Retina (tissue), 1 donor: ENCODE measurements at places on chromosomes 1 and 21.
A peak's percentile ranks its signal among the peaks of the same experiment; 100 is the strongest.

DNA sequence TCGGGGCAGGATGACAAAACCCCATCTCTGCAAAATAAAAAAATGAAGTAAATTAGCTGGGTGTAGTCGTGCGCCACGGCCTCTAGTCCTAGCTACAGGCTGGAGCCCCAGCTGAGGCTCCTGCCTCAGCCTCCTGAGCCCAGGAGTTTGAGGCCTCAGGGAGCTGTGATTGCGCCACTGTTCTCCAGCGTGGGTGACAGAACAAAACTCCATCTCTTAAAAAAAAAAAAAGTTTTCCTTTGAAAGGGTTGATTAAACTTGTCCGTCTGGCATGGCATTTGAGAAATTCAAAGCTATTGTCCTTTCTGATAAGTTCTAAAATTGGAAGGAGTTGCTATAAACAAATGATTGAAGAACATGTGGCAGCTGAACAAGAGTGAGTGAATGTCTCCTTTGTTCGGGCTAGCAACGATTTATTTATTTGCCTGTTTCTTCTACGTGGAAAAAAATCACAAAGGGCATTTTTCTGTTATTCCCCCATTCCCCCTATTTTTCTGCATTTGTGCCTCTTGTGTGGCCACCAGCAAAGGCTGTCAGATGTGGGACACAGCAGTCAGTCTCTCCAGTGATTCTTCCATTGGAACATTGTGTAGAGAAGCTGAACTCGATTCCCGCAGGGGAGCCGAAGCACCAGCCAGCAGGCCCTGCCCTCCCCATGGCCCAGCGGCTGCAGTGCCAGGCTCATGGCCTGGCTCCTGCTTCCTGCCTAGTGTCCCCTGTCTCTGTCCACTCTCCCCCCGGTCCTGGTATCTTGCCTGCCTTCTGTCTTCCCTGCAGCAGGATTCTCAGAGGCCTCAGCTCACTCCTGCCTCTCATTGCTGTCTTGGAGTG lies 21.5 kb upstream of the PWP2 start:
- DNase-seq, result no peak

GRCh38 chr1:24921938-24922662 lies 8.0 kb downstream of the RUNX3 start:
- no peak for DNase-seq

DNA sequence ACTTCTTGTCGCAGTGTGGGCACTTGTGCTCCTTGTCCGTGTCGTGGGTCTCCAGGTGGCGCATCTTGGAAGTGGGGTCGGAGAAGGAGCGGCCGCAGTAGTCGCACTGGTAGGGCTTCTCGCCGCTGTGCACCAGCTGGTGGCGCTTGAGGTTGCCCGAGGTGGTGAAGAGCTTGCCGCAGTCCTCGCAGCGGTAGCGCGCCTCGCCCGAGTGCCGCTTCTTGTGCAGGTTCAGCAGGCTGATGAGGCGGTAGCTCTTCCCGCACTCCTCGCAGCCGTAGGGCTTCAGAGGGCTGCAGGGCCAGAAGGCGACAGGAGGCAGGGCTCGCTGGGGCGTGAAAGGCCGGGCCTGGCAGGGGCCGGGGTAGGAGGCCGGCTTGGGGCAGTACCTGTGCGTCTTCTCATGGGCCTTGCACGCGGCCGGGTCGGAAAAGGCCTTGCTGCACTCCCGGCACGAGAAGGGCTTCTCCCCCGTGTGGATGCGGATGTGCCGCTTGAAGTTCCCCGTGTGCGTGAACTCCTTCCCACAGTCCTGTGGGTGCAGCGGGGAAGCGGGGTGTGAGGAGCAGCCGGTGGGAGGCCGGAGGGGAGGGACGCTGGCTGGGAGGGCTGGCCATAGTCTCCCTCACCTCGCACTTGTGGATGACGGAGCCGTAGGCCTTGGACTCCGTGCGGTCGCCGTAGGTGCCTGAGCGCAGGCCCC lies 31.4 kb downstream of the ZBTB17 start:
- DNase-seq, result no peak

DNA sequence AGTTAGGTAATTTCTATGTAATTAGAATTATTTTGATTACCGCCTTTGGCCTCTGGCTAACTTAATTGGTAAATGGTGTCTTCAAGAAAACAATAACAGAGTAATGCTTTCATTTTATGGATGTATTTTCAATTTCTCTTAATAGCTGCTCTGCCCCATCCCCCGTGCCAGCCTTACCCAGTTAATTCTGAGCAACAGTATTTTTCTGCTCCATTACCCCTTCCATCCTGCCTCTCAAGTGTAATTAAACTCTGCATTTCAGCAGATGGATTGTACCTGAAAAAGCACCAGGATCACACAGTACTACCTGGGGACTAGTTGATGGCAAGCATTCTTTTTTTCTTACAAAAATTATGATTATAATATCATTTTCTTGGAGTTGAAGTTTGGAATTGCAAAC lies 104.2 kb downstream of the KIAA0319L start:
- no peak for DNase-seq

GRCh38 chr1:117164209-117164608 lies 42.7 kb upstream of the TRIM45 start:
- DNase-seq, result no peak

DNA sequence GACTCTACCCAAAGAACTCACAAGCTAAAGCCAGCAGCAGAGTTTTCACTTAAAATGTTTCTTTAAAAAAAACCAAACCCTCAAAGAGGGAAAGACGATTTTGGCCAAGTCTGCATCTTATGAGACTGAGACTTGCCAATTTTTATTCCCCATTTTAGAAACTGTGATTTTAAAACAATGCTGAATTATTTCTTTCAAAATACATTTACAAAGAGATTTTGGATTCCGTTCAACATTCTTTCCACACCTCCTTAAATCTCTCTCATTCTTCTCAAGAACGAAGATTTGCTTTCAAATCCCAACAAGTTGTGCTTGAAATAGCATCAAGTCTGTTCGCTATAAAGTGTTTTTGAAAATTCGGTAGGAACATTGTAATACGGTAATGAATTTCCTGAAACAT lies 133.9 kb upstream of the VANGL1 start:
- DNase-seq, result no peak

DNA sequence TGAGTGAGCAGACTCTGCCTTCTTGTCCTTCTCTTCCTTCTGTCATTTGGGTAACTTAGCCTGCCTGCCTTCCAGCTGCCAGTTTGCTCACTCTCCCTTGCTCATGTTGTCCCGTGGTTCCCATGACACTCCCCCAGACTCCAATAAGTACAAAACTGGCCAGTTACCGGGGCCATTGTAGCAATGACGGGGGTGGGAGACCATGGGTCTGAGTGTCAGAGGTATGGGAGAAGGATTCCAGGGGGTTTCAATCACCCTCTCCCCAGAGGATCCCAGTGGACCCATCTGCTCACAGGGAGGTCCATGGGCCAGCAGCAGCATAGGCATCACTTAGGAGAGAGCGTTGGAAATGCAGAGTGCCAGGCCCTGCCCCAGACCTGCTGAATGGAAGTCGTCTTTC lies 51.3 kb downstream of the CAPN9 start:
- DNase-seq, result no peak

GRCh38 chr1:156901966-156902915 lies 8.7 kb downstream of the PEAR1 start:
- no peak for DNase-seq

DNA sequence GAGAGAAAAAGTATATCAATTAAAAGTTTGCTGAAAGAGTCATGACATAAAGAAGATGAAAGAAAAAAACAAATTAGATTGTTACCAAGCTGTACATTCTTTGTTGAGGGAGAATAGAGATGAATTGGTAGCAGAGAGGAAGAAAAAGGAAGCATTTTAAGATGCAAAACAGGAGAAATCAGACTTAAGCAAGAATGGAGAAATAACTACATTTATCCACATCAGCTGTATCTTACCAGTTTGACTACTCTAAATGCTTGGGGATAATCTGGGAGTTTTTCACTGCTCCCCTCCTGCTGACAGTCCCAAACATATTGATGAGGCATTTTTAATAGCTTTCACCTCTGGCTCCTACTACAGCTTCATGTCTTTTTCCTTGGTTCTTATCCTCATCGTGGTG lies 16.8 kb upstream of the PTPRC start:
- DNase-seq, result no peak

DNA sequence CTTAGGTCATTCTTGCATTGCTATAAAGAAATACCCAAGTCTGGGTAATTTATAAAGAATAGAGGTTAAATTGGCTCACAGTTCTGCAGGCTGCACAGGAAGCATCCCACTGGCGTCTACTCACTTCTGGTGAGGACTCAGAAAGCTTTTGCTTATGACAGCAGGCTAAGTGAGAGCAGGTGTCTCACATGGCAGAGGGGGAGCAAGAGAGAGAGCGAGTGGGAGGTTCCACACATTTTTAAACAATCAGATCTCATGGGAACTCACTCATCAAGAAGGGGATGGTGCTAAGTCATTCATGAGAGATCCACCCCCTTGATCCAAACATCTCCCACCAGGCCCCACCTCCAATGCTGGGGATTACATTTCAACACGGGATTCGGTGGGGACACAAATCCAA lies 13.6 kb upstream of the RGS4 start:
- peak; percentile 50 for DNase-seq

GRCh38 chr1:161091093-161091492 lies 1.7 kb upstream of the NECTIN4 start:
- no peak for DNase-seq

GRCh38 chr1:2324553-2325366 lies 66.6 kb downstream of the MORN1 start:
- no peak for DNase-seq

- DNase-seq, result no peak
Measured at GRCh38 chr21:39105341-39105765, 77.9 kb downstream of the PSMG1 start.

DNA sequence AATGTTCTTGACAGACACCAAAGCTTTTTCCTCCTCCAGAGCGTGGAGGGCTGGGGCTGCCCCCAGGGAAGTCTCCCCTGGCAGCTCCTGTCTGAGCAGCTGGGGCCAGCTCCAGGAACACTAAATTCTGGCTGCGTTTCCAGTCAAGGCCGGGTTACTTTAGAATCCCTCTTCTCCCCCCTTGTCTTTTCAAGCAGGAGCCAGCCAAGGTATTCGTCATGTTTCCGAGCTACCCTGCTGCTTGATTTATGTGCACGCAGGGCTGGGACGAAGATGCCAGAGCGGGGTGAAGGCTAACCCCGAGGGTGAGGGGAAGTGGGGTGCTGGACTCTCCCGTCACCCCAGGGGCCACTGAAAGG lies 68.1 kb upstream of the ANGPTL1 start:
- DNase-seq, result peak; percentile 42

DNA sequence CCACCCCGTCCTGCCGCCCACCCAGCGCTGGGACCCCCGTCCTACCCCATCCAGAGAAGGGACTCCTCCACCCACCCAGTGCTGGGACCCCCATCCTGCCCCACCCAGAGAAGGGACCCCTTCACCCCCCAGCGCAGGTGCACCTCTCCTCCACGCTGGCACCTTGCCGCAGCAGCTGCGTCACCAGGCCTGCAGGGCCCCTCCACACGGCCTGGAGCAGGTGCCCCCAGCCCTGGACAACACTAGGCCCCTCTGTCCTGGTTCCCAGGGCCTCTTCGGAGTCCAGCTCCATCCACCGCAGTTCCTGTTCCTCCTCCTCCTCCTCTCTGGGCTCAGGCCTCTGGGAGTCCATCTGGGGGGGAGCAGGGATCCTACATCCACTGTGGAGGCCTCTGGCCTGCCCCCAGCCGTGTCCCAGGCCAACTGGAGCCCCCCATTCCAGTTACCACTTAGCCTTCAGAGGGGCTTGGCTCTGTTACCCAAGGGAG lies 378 bp downstream of the ANKRD65 start:
- DNase-seq, result no peak

GRCh38 chr1:93964096-93964776 lies 55.0 kb upstream of the GCLM start:
- no peak for DNase-seq

GRCh38 chr1:184769241-184769640 lies 14.6 kb upstream of the EDEM3 start:
- DNase-seq, result no peak

- no peak for DNase-seq
Measured at GRCh38 chr1:188004849-188005248, 1176.1 kb downstream of the PLA2G4A start.

- DNase-seq, result no peak
Measured at GRCh38 chr1:113031171-113031933, 41.6 kb upstream of the LRIG2 start.

- peak; percentile 62 for DNase-seq
Measured at GRCh38 chr1:65512967-65513780, 92.7 kb downstream of the LEPR start.

- DNase-seq, result no peak
Measured at GRCh38 chr1:181981821-181982220, 79.7 kb downstream of the ZNF648 start.

- DNase-seq, result no peak
Measured at GRCh38 chr1:89611721-89612120, 21.2 kb upstream of the LRRC8C start.

DNA sequence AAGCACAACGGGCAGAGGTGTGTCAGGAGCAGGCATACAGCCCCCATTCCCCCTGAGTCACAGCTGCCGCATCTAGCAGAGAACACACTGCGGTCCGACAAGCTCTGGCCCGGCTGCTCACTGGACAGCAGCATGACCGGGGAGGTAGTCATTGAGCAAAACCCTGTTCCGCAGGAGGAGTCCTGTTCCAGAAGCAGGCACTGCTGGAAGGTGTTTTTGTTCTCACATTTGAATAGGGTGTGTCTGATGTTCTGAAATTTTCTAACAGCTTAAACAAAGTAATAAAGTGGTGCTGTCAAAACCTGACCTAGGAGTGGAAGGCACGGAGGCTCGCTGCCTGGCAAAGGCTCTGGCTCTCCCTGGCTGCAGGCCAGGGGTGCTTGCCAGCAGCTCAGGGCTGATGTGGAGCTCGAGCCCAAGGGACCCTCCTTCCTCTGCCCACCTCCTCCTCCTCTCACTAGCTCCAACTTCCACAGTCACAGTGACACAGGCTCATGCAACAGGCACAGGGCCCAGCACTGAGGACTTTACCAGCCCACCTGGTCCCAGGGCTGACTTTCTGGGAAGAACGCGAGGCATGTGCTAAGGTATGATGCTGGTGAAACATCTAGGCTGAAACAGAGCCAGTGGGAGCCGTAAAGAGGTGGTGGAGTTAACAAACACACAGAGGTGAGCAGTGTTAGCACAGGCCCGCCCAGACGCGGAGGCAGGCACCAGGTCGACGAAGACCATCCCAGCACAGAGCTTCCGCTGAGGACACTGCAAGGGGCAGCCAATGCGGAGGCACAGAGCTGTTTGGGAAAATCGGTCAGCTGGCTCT lies 118.6 kb upstream of the IFFO2 start:
- DNase-seq, result no peak

DNA sequence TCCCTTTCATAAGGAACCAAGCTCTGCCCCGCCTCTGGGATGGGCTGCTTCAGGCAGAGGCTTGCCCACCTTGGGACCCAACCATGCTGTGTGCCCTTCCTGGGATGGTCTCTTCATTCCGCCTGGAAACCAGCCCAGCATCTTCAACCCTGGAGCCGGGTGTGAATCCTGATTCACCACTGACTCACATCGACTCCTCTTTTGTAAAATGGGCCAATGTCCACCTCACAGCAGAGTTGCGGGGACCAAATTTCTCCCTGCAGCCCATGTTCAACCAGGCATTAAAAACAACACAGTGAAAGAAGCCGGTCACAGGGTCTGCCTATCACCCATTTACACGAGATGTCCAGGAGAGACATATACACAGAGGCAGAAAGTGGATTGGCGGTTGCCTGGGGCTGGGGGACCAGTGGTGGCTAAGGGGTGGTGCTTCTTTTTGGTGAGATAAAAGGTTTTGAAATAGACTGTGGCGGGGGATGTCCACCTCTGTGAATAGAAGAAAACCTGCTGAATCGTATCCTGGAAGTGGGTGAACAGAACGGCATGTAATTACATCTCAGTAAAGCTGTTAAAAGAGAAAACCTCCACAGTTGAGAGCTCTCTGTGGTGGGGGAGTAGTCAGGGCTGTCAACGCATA lies 6.9 kb upstream of the GPR153 start:
- DNase-seq, result no peak
